Bladder microvascular endothelial cell (primary cell): ENCODE measurements at places on chromosomes 7 and 10. TPM values are rescaled to one million over a fixed set of nuclear protein-coding genes. Genes with fewer than 3 reads are reported as not detected.

Gene OR9A2
- total RNA-seq, result 0.06 TPM in 1 of 2 replicates, not detected in the other

Gene GFRA1
- 1.6 and 131 TPM in 2 replicates for total RNA-seq

Gene IFIT2
- 2.6 and 5.3 TPM in 2 replicates for total RNA-seq

Gene TMEM130
- total RNA-seq, result not detected in 2 replicates

Gene STEAP1B
- total RNA-seq, result 11.4 and 25.3 TPM in 2 replicates
